Occipital lobe (tissue), 3 donors: ENCODE measurements at places on chromosomes 6 and 20. TPM values are rescaled to one million over a fixed set of nuclear protein-coding genes. Genes with fewer than 3 reads are reported as not detected.

Gene LINC00237
- total RNA-seq = 2.0 TPM

DNA sequence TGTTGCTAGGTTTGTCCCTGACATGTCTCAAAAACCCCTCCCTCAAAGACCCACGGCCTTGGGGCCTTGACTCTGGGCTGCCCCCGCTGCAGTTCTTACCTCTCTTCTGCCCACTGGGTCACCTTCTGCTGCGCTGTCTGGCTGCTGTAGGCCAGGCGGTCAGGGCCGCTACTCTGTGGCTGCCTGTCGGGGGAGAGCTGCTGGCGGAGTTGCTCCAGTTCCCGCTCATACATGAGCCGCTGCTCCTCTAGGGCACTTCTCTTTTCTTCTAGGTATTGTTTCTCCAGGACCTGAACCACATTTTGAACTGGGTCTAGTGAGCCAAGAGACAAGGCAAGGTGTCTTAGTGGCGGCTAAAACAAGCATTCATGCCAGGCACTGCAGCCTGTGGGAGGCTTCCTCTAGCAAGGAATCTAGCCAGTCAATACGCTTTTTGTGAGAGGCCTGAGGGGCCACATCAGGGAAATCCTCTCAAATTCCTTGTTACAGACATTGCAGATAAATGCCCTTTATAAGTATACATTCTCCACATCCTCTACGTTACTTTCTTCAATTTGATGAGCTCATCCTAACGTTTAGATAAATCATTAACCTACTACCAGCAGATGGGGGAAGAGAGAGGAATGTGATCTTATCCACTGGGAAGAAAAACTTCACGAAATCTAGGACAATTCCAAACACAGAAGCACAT lies 110.3 kb upstream of the NUP153 start:
- DNase-seq = no peak

DNA sequence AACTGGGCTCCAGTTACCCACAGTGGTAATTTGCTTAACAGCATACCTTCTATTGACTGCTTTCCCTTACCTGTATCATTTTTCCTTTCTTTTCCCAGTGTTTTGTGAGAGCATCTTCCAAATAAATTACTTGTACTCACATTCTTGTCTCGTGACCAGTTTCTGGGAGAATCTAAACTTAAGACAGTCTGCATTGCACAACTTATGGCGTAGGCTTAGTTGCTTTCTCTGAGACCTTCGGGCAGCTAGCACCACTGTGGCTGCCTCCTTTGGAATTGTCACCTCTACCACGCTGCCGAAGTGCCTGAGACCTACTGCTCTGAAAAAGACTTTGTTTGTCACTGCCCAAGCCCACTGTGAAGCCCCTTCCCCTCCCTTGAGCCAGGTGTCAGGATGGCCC lies 188.1 kb upstream of the BMP2 start:
- no peak for DNase-seq

- DNase-seq = peak; percentile 77
These were observed 709 bp downstream of the SCAND1 start for GRCh38 chr20:35953387-35954199.

DNA sequence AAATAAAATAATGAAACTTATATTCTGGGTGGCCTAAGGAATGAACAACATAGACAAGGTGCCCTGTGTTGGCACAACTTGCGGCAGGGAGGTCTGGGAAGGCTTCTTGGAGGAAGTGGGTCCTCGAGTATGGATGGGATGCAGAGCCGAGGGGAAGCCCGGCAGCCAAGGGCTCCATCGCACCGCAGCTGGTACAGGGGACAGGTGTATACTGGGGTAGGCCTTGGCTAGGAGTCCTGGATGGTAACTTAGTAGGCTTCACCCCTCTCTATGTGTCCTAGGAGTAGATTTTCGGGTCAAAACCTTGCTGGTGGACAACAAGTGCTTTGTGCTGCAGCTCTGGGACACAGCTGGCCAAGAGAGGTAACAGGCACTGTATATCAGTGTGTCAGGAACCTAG lies 28.0 kb downstream of the RAB44 start:
- DNase-seq = no peak

DNA sequence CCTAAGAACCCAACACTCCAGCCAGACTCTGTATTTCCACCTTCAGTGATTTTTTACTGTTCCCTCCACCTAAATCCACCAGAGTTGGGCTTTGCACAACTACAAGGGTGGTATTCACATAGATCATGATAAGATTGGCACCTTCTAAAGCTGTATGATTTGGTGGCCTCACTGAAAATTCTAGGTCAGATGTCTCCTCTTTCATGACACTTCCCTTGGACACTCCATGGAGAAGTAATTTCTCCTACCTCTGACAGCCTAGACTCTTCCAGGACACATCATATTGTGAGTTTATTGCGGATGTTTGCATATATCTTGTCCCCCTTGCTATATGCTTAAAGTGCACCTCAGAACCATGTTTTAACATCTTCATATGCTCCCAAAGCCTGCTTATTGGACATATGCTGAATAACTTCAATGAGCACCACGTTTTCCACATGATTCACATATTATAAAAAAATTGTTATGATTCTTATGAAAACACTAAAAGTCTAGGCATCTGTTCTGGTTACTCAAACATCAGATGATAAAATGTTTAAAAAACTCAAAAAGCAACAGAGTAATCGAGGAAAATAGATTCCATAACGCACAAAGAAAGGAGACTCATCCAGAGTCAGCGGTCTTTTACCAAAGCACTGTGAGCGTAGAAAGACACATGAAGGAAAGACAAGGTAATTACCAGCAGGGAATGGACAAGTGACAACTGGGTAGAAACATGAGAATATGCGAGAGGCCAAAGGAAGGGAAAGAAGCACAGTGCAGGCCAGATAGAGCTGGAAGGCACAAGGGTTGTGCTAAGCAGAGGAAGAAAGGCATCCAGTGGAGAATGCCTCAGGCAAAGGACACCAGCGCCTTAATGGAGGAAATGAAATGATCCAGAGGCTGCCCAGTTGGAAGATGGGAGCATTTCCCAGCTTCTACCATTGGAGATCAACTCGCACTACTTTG lies 46.5 kb downstream of the KIF16B start:
- DNase-seq = no peak

DNA sequence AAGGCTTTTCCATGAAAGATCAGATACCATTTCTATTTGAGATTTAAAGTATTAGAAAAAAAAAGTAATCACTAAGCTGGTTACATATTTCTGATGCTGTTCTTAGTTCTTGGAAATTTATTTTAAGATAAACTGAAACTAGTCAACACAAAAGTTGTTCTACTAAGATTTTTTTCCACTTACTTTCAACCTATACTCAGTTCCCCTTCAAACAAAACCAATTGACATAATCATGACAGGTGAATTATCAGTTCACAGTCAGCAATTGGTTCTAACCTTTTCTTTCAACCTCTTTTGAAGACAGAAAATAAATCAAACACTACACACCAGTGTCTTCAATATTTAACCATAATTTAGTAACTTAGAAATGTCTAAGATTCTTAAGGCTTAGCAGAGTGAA lies 228.7 kb downstream of the KHDRBS2 start:
- no peak for DNase-seq

- no peak for DNase-seq
These were observed 28.9 kb upstream of the RIPK1 start for GRCh38 chr6:3039384-3039783.

DNA sequence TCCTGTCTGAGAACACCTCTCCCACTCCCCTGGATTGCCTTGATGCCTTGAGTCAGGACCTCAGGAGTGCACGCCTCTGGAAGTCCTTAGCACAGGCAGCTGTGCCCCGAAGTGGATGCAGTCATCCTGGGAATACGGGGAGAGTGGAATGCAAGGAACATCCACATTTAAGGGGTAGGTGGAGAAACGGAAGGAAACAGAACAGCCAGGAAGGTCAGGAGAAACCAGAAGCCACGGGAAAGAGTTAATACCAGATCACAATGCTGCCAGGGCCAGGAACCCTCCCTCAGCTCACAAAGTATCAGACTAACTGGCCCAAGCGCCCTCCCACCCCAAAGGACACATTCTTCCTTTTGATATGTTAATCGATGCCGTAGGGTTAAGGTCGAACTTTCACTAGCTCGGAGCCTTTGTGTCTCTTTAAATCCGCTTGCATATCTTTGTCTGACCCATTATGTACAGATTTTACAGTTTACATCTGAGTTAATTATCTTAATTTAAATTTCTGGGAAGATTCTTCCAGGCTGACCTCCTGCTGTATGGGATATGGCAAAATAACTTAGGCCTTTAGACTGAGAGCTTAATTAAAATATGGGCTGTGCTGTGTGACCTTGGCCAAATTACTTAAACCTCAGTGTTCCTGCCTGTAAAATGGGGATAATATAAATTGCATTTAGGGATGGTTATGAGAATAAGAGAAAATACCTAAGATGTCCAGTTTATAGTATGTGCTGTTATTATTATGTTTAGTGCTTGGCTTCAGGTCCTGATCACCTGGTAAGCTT lies 24.0 kb upstream of the CCND3 start:
- DNase-seq = no peak

DNA sequence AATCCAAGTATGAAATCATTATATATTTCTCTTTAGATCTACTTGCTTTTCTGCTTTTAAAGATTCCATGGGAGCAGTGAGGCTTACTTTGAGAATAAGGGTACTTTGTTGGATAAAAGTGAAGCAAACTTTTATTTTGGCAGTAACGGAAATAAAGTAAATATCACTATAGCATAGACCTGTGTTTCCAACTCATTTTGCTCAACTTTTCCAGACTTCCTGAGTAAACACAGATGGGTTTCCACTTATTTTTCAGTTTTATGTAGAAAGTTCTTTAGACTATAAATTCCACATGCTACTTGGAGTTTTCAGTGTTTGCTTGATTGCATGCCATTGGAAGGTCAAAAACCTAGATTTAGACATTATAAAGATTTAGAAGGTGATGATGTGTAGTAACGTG lies 6.2 kb downstream of the STX16 start:
- DNase-seq = no peak
